ENCODE measurements at places on chromosomes 7 and 10. TPM values are rescaled to one million over a fixed set of nuclear protein-coding genes. Genes with fewer than 3 reads are reported as not detected.

DNA sequence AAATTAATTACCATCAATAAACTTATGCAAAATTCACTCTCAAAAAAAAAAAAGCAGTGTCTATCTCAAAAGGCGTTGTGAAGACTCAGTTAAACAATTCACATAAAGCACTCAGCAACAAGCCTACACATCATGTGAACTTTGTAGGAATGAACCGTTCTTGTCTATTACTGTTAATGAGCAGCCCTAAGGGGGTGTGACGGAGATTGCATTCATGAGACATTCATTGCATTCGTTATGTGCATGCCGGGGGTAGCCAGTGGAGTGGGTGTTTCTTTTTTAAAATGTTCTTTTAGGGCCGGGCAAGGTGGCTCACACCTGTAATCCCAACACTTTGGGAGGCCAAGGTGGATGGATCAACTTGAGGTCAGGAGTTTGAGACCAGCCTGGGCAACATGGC lies 193.0 kb downstream of the PRPF18 start:
- no peak for DNase-seq

GRCh38 chr10:131656431-131656841 lies 244.4 kb upstream of the PPP2R2D start:
- DNase-seq, result no peak

DNA sequence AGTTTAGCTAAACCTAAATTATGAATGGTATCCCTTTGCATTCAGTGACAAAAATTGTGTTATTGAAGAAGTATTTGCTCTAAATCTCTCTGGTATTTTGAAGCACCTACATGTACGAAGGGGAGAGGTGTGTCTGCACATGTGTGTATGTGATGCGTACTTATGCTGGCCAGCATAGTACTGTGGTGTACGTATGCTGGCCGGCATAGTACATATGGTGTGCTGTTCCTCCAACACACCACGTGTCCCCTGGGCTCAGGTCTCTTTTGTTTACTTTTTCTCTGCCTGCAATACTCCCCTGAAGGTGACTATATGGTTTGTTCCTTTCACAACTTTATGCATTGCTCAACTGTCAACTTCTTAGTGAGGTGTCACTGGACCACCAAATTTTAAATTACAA lies 360.3 kb downstream of the CRPPA start:
- no peak for DNase-seq

WIPF3 gene
- total RNA-seq, result not detected

DNA sequence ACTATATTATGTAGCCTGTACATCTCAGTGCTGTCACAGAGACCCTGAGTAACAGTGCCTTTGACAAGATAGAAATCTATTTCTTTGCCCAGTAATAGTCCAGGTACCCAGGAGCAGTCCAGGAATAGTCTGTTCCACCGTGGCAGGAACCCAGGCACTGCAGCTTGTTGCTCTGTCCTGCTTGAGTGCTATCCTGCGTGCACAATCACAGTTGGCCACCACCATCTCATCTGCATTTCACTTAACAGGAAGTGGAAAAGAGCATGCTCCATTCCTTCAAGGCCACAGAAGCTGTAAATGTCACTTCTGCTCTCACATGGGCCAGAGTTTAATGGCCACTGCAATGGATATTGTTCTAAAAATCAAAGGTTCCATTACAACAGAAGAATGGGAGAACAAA lies 61.5 kb upstream of the PRR15 start:
- DNase-seq, result no peak

DNA sequence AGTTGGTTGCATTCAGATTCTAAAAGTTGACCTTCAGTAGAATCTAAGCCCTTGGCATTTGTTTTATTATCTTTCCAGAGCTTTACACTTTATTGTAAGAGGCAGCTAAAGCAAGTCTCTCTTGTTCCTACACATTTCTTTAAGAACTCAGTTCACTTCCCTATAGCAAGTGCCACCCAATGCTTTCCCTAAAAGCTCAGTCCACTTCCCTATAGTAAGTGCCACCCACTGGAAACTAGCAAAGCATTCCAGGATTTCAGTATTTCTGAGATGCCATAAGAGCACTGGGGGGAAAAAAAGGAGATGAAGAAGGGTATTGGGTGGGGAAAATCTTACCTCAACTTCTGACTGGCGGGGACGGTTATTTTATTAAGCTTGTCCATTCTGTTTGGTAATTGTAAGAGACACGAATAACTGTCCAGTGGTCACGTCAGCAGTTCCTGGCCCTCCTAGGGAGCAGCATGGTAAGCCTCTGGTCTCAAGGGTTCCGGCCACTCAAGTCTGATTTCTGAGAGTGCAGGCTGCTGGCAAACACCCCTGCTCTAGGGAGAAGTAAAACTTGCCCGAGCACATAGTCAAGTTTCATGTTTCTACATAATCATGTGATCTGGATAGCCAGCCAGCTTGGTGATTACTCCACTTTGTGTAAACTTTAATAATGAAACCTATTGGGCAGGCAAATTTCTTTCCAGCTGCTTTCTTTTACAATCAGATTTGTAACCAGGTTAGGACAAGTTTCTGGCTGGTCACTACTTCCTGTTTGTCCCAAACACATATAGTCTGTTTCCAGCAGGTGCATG lies at the start of gene BLNK:
TSS of gene BLNK (minus strand) at position 554 of the 800 bp plus-strand sequence. CDS start at position 383, 171 bp downstream.
- no peak for DNase-seq

DNA sequence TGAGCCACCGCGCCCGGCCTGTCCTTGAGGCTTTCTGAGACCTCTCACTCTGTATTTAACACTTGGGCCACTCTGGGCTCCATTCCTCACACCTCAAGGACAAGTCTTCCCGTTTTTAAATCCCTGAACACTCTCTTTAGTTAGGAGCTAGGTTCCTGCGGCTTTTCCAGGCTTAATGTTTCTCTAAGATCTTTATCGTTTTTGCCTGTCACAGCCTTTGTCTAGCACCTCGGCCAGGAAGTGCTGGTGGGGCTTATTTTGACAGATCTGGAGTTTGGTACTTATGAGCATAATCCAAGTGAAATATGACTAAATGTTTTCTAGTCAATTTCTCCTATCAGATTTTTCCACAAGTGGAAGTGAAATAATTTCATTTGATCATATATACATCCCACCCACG lies 186.6 kb downstream of the DPY19L1 start:
- no peak for DNase-seq

MYO1G gene
- 0.11 TPM for total RNA-seq

All from pulmonary artery endothelial cell (primary cell).